Glutamatergic neuron (in vitro differentiated cells): ENCODE measurements at places on chromosomes 6 and 20. TPM values are rescaled to one million over a fixed set of nuclear protein-coding genes. Genes with fewer than 3 reads are reported as not detected.

DNA sequence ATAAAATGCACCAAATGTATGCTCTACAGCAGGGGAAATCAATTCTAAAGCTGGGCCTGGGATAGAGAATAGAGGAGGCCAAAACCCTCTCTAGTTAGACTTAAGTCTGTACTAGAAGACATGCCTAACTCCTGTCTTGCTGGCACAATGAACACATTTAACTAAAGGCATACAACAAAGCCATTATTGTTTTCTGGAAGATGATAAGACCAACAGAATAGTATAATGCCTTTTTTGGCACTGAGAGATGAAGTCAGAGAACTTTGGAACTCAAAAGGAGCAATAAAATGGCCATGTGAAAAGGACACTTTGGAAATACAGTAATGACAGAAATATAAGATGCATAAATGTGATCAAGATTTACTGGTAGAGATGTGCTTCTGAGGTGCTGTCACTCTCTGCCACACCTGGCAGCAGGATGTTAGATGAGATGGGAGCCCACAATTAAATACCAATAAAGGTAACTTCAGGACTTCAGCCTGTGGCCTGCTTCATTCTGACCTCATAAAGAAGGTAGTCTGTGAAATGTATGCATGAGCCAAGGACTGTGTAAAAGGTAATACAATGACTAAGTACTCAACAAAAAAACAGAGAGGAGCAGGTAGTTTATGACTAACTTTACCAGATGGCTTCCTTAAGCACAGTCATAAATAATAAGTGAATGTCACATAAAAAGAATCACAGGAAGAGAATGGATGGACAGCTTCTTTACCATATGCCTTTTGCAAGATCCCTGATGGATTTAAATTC is 333.4 kb downstream of the BCKDHB start:
- no peak for DNase-seq

The BMP2 gene
- 0.66 TPM for total RNA-seq

The LINC00237 gene
- not detected for total RNA-seq

DNA sequence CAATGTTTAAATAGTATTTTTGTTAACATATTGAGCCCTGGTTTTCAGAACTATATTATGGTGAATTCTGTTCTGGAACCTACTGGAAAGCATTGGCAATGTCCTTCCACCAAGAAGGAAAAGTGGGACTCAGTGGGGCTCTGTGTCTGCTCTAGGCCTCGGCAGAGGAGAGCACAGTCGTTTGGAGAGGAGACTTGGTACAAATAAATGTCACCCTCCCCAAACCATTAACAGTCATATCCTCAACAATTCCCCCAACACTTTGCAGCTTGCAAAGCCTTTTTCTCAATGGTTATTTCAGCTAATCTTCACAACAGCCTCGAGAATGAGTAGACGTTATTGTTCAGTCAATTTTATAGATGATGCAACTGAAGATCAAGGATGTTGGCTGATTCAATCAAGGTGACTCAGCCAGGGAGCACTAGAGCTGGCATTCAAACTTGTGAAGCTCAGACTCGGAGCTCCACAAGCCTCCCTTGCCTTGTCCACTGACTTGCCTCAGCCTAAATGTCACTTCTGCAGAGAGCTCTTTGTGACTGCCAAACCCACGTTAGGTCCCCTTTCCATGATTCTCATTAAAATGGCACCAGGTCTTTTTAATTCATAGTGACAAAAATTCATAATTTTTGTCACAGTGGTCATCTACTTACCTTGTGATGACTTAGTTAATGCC is 60.6 kb downstream of the TOX2 start:
- no peak for DNase-seq

The ECT2L gene
- 2.7 TPM for total RNA-seq

DNA sequence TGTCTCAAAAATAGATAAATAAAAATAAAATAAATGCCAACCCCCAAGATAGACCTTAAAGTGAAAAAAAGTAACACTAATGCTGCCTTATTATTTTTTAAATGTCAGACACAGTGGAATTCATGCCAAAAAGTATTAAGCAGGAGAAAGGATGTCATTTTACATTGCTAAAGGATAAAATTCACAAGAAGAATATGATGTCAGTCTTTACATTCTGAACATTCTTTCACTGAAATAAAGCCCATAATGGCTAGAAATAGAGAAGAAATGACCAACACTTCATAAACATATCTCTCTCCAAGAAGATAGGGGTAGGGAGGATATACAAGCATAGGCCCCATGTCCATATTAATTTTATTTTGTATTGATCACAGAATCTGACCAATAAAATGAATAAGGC is 47.4 kb downstream of the SLC23A2 start:
- DNase-seq: no peak

DNA sequence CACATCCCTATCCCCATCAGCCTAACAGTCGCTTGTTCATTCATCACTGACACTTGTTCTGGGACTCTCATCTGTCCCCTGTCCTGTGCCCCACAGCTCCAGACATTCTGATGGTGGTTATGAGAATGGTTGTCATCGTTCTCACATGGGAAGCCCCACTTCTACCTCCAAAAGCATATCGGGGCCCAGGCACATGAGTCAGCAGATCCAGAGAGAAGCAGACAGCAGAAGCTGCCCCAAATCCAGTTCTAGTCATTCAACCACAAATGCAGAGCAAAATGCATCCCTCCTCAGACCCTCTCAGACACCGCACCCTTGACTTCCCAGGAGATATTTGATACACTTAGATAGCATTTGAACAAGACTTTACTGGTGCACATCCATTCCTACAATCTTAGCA is 106.0 kb downstream of the FOXF2 start:
- no peak for DNase-seq

The ATG5 gene
- total RNA-seq: 24.8 TPM

DNA sequence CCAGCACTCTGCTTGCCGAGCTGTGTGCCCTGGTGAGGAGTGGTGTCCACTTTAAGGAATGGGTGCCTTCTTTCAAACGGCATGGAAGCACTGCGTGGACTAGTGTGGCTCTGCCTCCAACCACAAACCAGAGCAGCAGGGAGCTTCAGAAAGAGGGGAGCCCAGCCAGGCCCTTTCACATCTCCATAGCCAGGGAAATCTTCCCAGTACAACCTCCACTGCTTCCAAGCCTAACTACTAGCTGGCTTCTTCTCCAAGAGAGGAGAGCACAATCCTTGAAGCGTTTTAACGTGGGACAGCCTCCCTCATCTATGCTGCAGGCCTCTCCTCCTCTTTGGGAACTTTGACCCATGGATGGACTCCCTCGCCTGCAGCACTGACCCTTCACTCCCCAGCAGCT is 26.7 kb downstream of the TNXB start:
- no peak for DNase-seq

The NUS1 gene
- total RNA-seq: 20.0 TPM

The RBL1 gene
- 4.9 TPM for total RNA-seq
